Mesenchymal stem cell (in vitro differentiated cells and primary cell): ENCODE measurements at places on chromosomes 12 and 14.
A peak's percentile ranks its signal among the peaks of the same experiment; 100 is the strongest.

GRCh38 chr14:68476212-68477109, 316.4 kb downstream of the ZFP36L1 start:
- peak; percentile 97 for DNase-seq

DNA sequence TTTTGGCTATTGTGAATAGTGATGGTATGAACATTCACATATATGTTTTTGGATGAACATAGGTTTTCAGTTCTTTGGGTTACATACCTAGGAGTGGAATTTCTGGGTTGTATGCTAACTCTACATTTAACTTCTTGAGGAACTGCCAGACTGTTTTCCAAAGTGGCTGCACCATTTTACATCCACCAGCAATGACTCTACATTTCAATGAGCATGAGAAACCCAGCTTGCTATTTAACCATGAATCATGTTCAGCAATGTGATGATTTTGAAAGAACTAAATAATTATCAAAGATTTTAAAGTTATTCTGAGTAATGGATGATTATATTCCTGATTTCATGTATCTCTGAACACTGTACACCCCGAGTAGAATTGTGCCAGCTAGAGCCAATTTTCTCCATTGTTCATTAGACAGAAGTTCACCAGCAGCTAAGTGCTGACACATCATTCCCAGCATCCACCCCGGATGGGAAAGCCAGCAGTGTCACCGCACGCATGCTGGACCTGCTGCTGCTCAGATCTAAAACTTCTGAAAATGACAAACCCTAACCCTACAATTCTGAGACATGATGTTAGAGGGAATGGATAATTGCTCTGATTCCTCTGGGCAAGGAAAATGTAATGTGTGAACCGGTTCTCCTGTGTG, 13.3 kb upstream of the ANAPC5 start:
- no peak for DNase-seq

- DNase-seq: no peak
Observed at GRCh38 chr14:24231263-24232120, 675 bp downstream of the NEDD8 start.

GRCh38 chr12:92143686-92144630, 1.7 kb downstream of the BTG1 start:
- peak; percentile 98 for DNase-seq

GRCh38 chr14:89959853-89960445, 4.2 kb downstream of the TDP1 start:
- no peak for DNase-seq

DNA sequence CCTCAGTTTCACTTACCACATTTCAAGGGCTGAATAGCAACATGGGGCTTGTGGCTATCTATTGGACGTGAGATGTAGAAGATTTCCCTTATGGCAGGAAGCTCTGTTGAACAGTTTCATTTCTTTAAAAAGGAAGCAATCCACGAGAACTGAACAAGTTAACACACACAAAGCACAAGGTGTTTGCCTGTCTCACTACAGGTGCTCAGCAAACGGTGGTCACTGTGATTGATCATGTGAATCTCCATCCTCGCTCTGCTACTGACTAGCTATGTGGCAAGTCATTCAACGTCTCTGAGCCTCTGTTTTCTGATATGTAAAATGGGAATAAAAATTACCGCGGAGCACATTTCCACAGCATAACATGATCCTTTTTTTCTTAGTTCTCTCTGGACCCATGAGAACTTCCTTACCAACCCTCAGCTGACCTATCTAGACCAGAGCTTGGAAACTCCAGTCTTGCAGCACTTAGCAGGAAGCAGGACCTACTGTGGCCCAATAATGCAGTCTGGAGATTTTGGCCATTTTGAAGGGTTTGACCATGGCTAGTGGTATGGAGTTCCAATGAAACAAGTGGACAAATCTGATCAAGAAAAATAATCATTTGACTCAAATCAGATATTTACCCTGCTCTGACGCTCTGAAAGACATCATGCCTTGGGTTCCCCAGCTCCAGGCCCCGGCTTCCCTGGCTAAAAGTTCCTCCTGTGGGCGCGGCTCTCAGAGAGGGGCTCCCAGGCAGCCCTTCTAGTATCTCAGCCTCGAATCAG, 278.8 kb downstream of the ZFP36L1 start:
- DNase-seq: peak; percentile 45

DNA sequence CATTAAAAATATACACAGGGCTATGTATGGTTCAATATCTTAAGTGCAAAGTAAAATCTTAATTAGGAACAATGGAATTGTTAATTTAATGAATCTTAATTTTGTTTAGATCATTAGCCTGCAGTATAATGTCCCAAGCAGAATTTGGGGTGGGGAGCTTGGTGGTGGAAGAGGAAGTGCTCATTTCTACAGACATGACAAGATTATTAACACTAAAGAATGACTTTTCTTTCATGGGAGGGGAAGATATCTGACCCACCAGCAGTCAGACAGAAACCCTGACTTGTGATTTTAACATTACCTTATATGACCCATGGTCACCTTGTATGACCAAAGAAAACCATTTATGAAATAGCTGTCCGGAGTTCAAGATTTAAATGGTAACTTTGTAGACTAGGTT, 41.3 kb upstream of the HIF1A start:
- DNase-seq: no peak

GRCh38 chr12:94994312-94994711, 9.2 kb downstream of the NDUFA12 start:
- peak; percentile 81 for DNase-seq

DNA sequence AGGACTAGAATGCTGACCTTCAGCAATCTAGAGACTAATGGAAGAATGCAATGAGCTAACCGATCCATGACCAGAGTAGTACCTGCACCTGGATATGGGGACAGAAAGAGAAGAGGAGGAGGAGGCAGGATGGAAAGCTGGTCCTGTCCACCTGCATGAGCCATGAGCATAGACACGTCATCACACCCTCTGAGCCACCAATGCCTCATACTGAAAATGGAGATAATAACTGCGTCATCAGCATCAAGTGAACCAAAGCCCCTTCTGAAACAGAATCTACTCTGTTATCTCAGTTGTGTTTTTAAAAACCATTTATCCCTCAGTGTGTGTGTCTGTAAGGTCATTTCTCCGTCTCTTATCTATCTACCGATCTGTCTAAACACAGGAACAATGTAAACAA, 327.0 kb downstream of the BCL11B start:
- no peak for DNase-seq

DNA sequence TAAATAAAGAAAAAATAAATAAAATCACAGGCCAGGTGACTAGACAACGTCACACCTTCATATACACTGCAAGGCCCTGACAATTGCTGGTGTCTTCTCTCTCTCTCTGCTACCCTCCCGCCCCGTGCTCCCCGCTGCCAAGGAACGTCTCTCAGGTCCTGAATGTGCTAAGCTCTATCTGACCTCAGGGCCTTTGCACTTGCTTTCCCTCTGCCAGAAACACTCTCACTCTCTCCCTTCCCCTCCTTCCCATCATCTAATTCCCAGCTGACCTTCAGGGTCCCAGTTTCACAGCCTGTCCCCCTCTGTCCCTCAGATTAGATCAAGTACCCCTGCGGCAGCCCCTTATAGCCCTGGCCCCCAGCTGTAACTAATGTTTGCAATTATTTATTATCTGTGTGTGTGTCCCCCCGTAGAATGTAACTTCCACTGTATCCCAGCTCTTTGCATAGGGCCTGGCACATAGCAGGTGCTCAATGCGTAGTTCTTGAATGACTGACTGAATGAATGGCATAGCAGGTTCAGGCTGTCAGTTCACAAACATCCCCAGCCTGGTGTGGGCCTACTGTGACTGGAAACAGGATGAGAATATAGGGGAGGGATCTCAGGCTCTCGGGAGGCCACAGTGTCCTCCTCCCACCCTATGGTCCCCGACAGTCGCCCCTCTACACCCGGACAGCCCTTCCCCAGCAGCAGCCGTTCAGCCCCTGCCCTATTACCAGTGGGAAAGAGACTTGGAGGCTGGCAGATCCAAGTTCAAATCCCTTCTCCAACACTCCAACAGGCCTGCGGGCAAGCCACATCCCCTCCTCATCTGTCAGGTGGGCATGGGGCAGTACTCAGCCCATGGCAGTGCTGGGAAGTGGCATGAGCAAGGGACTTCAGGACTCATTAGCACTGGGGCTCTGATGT, 6.6 kb downstream of the BEGAIN start:
- DNase-seq: no peak

- no peak for DNase-seq
Observed at GRCh38 chr14:98120831-98121464, 1151.0 kb downstream of the BCL11B start.

GRCh38 chr12:75852143-75852542, 179.4 kb downstream of the PHLDA1 start:
- DNase-seq: no peak

DNA sequence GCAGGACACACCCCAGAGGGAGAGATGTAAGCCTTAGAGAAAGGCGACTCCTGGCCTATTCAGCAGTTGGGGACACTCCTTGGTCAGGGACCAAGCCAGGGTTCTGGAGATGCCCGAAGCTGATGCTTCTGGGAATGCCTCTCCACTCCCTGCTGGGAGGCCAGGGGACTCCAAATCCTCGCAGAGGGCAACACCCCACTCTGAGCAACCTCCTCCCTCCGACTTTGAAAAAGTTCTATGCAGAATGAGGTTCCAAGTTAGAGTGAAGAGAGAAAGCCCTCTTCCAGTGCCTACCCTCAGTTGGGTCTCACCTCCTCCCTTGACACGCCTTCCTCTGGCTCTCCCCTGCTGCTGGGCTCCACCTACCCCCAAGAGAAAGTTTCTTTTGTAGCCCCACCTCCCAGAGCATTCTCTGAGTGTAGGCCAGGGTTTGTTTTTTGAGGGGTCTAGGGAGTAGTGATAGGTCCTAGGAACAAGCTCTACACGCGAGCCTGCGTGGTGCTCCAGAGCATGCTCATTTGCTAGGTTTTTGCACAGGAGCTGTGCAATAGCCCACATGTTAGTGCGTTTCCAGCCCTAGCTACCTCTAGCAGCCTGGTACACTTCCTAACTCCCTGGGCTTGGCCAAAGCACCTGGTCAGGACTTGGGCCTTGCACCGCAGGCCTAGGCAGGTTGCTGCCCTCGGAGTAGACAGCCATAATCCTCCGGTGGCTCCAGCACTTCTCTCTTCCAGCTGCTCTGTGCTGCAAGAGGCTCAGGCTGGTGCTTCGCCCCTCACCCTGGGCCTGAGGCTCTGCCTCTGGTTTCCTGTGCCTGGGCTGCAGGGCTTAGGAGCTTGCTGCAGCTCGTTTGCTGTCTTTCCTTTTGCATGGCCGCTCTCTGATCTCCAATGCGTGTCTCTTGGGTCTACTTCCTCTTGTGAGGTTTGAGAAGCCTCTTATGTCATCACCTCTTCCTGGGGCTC, 590 bp upstream of the CEBPE start:
- no peak for DNase-seq

DNA sequence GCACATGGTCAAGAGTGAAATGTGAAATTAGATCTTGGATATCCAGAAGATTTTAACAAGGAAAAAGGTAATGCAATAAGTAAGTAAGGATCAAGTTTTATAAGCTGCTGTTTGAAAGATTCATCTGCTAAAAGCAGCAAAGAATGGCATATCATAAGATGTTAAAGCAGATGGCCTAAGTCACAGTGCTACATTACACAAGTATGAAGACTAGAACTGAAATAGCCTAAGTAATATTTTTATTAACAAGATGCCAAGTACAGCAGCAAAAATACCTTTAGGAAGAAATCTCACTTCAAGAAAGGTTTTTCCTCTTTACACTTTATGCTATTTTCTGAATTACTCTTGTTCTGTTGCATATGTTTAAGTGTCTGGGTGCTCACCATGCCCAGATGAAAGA, 414.1 kb downstream of the MDGA2 start:
- DNase-seq: no peak

DNA sequence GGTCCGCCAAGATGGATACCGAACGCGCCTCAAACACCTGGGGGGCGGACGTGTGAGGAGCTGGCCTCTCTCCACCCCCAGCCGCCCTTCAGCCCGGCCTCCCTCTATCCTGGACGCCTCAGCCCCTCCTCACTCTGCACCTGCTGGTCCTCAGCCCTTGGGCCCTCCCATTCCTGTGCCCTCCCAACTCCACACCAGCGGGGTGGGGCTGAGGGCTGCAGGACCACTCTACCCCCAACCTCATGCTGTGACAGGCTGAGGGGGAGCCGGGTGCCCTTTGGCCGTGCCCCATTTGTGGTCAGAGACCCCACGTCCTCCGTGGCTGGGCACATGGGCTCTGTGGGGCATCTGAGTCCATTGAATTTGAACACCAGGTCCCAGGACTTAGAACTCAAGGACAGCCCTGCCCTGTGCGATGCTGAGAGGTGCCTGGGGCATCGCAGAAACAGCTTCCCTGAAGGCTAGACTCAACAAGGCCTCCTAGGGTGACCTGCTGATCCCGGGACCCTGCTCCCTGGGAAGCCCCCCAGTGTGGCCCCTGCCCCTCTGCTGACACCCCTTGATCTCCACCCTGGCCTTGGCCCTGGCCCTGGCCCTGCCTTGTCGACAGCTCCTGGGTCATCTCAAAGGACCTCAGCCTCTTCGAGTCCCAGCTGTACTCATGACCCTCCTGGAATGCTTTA, 82.0 kb upstream of the SFSWAP start:
- DNase-seq: no peak

DNA sequence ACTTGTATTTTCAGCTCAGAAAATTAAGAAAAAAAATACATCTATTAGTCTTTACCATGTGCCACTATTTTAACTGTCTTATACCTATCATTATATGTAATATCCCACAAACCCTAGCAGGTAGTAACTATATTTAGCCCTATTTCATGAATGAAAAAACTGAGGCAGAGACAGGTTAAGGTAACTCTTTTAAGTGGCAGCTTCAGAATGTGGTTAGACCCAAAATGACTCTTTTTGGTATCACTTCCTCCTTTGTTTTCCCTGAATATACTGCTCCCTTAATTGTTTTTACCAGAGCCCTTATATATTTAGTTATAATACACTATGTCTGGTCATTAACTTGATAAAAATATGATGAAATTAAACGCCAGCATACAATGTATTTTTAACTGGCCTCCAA, 235.6 kb upstream of the RPL10L start:
- DNase-seq: no peak

GRCh38 chr12:55446326-55446725, 2.5 kb downstream of the OR6C2 start:
- no peak for DNase-seq

DNA sequence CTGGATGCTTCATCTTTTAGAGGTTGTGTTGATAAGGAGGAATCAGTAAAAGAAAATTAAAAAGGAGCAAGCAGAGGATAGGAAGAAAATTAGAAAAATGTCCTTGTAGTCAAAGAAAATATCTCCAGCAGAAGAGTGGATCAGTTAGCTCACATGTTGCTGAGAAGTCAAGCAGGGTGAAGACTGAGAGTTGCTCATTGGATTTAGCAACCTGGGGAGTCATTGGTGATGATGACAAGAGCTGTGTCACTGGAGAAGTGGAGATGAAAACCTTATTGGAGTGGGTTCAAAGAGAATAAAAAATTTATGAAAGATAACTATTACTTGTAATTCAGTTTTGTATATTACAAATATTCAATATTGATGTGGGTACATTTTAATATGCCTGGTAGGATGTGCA, 9.8 kb downstream of the FRMD6 start:
- no peak for DNase-seq
